ENCODE measurements at places on chromosomes 6 and 20. TPM values are rescaled to one million over a fixed set of nuclear protein-coding genes. Genes with fewer than 3 reads are reported as not detected.

HSPA12B gene
- not detected for polyA plus RNA-seq

JAG1 gene
- 9.4 TPM for polyA plus RNA-seq

SPTLC3 gene
- 0.56 TPM for polyA plus RNA-seq

BEND6 gene
- polyA plus RNA-seq: 4.0 TPM

CLPSL2 gene
- not detected for polyA plus RNA-seq

TFEB gene
- polyA plus RNA-seq: 4.9 TPM

DNA sequence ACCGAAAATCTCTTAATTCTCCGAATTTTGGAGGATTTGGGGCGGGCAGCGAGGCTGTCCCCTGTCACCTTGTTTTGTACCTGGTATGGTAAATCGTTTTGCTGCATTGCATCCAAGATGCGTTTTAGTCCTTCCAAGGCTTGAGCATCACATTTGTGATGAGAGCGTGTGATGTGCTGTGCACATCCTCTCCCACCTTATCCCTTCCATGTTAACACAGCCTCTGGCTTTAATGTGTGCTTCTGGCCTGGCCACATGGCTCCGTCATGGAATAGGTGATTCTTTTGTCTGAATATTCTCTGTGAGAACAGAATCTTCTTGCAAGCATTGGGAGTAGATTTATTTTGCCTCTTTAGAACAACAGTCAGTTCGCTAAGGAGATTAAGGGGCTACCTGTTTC is 763 bp downstream of the TMEM14A start:
- DNase-seq: no peak

DNA sequence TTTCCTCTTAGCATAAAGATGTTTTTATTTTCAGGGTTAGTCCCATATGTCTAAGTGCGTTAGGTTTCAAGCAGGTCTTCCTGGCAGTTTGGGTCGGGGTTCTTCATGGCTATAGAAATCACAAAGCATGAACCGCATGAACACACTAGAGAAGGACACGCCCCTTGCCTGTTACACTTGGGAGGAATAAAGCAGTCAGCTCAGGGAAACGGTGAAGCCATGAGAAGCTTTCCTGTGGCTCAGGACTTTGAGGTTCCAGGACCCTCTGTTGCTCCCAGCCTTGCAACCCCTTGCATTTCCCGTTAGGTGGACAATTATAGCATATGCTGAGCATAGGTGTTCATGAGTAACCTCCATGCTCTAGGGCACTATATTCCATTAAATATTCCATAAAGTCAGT is 96.7 kb downstream of the SYCP2 start:
- no peak for DNase-seq

GRCh38 chr6:18330548-18331081 is 56.5 kb upstream of the RNF144B start:
- DNase-seq: no peak

DNA sequence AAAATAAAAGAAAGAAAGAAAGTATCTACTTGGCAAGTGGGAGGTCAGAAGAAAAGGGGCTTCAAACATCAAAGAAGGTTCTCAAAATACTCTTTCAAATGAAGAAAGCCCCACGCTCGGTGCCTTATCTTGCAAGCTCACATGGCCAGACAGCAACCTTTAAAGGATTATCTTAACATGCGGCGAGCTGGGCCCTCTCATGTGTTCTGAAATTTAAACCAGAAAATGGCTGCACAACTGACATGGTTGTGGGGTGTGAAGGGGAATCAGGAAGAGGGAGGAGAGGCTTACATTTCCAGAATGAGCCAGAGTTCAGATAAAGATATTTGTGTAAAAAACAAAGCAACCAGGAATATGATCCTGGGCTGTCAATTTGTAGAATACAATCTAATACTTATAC is 363.1 kb downstream of the PRKN start:
- DNase-seq: no peak

DNA sequence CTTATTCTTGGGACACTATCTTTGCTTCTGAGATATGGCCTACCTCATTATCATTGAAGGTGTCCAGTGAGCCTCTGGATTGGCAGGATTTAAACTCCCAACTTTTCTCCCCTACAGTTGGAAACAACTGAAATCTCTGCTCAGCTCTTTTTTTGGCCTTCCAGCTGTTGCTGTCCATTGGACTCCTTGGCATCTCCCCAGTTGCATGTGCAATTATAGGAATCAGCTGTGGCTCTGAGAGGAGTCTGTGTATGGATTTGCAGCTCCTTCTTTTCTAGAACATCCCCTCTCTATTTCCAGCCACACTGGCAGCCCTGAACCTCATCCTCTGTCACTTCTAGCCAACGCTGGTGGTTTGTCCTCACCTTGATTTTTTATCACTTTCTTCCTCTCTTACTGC is 21.2 kb downstream of the RAB22A start:
- peak; percentile 28 for DNase-seq

DNA sequence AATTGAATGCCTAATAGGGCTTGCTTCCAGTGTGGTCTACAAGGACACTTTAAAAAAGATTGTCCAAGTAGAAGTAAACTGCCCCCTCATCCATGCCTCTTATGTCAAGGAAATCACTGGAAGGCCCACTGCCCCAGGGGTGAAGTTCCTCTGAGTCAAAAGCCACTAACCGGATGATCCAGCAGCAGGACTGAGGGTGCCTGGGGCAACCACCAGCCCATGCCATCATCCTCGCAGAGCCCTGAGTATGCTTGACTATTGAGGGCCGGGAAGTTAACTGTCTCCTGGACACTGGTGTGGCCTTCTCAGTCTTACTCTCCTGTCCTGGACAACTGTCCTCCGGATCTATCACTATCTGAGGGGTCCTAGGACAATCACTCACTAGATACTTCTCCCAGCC is 411.5 kb downstream of the TENT5A start:
- no peak for DNase-seq

- peak; percentile 69 for DNase-seq
Observed at GRCh38 chr6:14822679-14823078, 423.2 kb upstream of the JARID2 start.

DNA sequence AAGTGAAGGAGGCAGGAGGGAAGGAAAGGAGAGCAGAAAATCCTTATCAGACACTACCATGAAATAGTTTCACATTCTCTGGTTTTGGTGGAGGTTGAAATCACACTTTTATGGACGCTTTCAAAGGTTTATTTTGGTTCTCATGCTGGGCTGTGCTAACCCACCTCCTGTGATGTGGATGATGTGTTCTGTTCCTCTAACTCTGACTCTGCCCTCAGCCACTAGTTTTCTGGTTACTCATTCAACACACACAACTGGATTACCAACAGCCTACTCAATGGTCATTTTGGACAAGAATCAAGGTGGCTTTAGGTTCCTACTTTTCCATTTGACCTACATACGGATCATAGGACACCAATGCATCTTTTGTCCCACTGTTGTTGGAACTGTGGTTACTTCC is 522.1 kb upstream of the BTBD3 start:
- DNase-seq: peak; percentile 69

Data from IMR-90 (cell line).